Panc1 (cell line): ENCODE measurements at places on chromosomes 5 and 9.

DNA sequence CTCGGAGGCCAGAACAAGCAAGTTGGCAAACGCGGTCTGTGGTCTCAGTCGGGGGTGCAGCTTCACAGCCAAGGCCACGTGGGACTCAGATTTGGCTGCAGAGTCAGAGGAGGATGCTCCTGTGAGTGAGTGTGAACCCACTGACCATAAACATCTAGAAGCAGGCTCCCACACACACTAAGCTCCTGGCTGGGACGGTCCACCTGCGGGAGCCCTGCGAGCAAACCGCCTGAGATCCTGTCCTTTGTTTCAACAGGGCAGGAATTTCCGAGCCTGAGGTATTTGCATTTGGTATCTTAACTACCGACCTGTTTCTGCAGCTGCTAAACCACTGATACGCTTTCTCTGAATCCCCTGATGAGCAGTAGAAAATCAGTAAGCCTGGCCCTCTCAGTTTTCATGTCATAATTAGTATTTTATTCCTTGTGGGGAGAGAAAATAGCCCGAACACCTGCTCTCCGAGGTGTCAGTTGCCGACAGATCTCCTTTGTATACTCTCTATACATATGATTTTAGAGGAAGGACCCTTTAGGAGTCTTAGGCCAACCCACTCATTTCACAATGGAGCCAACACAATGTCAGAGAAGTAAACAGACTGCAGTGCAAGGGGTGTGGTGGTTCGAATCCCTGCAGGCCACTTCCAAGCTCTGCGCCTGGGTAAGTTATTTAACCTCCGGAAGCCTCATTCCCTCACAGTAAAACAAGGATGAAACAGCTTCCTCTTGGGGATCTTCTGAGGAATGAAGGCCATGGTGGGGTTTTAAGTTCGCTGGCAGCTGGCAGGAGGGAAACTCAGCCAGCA is 40.9 kb upstream of the PWWP2A start:
- DNase-seq, result no peak

DNA sequence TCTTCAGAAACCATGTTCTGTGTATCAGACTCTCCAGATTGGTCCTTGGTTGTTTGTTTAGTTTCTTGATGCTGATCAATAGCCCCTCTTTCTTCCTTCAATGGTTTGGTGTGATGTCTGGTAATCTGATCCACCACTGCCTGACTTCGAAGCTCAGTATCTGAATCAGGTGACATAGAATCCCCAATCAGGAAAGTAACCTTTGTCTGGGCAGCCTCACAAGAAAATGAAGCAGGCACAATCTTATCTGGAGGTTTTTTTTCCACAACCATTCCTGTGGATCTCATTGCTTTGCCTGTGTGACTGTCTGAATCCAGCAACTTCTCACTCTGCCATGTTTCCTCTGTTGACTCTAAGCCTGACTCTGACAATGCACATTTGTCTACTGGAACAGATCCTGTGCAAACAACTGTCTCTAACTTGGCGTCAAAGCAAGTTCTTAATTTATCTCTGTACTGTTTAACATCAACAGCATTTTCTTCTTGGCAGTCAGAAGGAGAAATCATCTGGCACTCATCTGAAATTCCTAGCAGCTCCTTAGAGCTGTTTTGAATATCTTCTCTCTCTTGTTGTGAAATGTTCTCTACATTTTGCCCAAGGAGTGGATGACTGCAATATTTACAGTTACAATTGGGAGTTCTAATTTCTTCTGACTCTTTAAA is 37.1 kb upstream of the RAPGEF6 start:
- no peak for DNase-seq

- DNase-seq, result no peak
Measured at GRCh38 chr5:177988989-177989625, 6.9 kb downstream of the PROP1 start.

- DNase-seq, result no peak
Measured at GRCh38 chr9:89372979-89373378, 54.7 kb downstream of the SECISBP2 start.
